NCI-H82 (cell line): ENCODE measurements at places on chromosomes 16 and 17.
A peak's percentile ranks its signal among the peaks of the same experiment; 100 is the strongest.

- DNase-seq, result no peak
Observed at GRCh38 chr16:47067203-47067602, 76.5 kb downstream of the NETO2 start.

DNA sequence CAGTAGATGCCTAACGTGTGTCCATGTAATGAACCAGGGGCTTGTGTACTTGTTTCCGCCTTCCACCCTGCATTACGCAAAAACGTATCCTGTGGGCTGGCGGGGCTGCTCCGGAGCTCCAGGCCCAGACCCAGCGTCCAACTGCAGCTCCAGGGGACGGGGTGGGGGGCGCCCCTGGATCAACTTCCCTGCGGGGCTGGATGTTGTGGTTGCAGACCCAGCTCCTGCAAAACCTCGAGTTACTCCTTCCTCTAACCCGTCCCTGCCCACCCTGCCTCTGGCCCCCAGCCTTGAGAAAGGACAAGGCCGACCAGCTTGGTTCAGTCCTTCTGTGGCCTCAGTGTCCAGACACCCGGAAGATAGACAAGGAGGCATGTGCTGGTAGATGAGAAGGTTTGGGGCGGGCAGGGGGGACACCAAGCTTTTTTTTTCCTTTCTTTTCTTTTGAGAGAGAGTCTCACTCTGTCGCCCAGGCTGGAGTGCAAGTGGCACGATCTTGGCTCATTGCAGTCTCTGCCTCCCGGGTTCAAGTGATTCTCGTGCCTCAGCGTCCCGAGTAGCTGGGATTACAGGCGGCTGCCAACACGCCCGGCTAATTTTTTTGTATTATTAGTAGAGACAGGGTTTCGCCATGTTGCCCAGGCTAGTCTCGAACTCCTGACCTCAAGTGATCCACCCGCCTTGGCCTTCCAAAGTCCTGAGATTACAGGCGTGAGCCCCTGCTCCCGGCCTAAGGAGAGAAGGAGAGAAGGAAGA is 731 bp upstream of the EXOC7 start:
- no peak for DNase-seq

- DNase-seq, result no peak
Observed at GRCh38 chr16:69166946-69167930, 19.7 kb upstream of the SNTB2 start.

GRCh38 chr17:72071330-72071729 is 49.5 kb upstream of the SOX9 start:
- no peak for DNase-seq

DNA sequence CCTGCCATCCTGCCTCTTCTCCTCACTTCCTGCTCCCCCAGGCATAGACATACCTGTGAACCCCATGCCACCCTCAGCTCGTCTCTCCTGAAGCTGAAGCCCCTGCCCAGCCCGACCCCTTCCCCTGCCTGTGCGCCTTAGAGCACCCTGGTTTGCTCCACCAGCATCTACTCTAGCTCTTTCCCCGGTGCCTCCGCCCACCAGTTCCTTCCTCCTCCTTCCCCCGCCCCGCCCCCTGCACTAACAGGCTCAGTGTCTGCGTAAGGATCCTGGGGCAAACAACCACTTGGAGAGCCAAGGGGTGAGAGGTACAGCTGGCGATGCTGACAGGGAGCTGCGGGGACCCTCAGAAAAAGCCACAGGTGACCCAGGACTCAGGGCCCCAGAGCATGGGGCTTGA is 1.9 kb downstream of the GPR142 start:
- peak; percentile 90 for DNase-seq

DNA sequence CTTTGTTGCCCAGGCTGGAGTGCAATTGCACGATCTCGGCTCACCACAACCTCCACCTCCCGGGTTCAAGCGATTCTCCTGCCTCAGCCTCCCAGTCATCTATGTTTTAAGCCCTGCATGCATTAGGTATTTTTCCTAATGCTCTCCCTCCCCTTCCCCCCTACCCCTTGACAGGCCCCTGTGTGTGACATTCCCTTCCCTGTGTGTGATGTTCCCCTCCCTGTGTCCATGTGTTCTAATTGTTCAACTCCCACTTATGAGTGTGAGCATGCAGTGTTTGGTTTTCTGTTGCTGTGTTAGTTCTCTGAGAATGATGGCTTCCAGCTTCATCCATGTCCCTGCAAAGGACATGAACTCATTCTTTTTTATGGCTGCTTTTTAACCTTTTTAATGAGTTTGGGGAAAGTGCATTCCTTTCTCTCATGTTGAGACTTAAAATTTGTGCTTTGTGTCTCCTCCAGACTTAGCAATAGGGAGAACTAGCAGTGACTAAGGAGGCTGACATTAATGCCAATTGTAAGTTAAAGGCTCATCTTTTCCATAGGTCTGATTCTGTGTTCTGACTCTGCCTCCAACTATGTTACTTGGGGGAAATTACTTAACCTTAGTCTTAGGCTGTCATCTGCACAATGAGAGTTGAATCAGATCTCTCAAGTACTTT is 17.7 kb upstream of the PHAF1 start:
- DNase-seq, result no peak

- DNase-seq, result no peak
Observed at GRCh38 chr16:31113121-31114120, 4.0 kb upstream of the KAT8 start.

GRCh38 chr16:49750341-49751000 is 105.4 kb downstream of the ZNF423 start:
- no peak for DNase-seq

DNA sequence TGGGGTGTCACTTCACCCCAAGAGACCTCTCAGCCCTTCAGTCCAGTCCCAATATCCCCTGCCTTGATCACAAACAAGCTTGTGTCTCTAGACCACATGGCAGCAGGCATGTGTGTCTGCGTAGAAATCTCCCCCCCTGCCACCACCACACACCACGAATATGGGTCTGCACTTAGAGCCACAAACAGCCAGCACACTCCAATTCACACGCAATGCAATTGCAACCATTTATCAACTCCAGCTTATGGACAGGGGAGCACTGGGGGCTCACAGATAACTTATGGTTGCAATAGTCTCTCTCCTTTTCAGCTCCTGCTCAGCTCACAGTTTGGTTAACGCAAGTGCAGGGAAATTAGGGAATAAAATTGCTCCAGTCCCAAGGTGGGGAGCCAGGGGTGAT is 2.6 kb downstream of the HOXB9 start:
- no peak for DNase-seq

DNA sequence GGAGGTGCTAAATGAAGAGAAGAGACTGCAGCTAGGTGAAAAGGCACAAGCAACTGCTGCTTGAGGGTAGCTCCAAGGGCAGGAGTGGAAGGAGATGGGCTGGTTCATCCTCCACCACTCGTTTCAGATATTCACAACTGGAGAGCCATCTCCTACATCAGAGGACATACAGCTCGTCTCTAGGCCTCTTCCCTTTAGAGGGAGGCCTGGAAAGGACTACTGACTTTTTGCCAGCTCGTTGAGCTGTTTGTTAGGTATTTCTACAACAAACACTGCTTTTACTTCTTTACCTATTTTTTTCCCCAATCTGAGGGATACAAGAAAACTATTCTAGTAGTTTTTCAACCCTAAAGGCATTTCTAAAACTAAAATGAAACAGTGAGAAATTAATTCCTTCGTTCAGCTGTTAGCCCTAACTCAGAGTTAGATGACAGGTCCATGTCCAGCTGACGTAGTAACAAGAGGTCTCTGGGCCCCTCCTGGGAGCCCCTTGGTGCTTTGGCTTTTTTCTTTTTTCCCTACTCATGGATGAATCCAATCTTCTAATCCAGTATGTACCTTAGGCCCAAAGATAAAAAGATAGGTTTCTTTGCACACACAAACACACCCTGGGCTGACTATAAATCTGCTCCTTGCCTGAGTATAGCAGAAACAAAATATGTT is 47.8 kb upstream of the TBX2 start:
- no peak for DNase-seq

DNA sequence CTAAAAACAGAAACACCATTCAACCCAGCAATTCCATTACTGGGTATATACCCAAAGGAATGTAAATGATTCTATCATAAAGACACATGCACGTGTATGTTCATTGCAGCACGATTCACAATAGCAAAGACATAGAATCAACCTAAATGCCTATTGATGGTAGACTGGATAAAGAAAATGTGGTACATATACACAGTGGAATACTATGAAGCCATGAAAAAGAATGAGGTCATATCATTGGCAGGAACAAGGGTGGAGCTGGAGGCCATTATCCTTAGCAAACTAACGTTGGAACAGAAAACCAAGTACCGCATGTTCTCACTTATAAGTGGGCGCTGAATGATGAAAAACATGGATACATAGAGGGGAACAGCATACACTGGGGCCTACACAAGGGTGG is 77.2 kb upstream of the MYOCD start:
- no peak for DNase-seq

- DNase-seq, result no peak
Observed at GRCh38 chr16:53768593-53768992, 64.6 kb downstream of the FTO start.
